ENCODE measurements at places on chromosomes 4 and X. TPM values are rescaled to one million over a fixed set of nuclear protein-coding genes. Genes with fewer than 3 reads are reported as not detected.
A peak's percentile ranks its signal among the peaks of the same experiment; 100 is the strongest.

GRCh38 chrX:132004728-132005127 is 18.4 kb upstream of the STK26 start:
- no peak for DNase-seq

DNA sequence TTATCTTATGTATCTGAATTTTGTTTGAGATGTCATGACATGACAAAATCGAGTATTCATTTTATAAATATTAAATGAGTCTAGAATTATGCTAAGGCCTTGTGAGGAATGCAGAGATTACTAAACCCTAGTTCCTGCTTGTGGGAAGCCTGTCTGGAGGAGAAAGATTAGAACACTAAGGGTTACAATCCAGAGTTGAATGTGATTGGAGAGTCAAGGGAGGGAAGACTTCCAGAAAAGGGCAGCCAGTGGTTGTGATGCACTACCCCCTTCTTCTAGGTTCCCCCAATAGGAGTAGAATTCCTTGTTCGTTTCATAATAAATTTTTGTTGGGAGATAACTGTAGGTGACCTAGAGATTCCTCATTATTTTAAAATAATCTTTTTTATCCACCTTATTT is 141.1 kb downstream of the AFF1 start:
- DNase-seq, result no peak

- peak; percentile 65 for DNase-seq
Measured at GRCh38 chr4:81724925-81725329, 253.2 kb upstream of the RASGEF1B start.

DNA sequence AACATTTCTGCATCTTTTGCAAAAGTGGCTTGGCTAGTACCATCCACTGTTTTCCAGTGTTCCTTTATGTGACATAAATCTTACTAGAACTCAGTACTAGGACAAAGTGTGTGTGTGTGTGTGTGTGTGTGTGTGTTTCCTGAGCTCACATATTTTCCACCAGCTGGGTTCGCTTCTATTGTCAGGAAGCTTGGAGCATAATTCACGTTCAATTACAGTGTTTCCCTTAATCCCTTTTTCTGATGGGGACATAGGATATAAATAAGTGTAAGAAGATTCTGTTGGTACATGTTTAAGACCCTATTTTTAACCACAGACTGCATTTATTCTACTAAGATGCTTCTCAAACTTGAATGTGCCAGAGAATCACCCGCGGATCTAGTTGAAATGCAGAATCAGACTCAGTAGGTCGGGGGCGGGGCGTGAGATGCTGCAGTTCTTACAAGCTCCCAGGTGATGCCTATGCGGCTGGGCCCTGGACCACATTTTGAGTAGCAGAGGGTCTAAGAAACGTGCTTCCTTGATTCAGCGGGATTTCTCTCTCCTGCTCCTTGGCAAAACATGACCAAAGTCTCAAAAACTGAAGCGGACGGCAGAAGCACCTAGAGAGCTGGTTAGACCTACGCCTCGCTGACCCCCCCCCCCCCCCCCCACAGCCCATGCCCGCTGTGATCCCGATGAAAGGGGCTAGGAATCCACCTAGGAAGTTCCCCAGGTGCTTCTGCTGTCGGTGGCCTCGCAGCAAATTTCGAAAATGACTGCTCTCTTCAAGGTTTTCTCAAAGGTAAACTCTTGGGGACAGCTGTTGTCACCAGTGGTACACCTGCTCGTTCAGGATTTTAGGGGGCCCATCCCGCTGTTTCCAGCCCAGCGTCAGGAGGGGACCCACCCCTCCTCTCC is 797 bp downstream of the CD99L2 start:
- DNase-seq, result peak; percentile 55

DNA sequence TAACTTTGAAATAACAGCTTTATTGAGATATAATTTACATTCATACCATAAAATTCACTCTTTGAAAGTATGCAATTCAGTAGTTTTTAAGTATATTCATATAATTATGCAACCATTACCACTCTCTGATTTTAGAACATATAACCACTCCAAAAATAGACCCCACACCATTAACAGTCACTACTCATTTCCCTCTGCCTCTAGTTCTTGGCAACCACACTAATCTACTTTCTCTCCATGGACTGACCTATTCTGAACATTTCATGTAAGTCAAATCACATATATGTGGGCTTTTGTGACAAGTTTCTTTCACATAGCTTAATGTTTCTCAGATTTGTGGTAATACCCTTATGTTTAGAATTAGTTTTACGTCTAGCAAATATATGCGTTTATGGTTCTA is 19.5 kb upstream of the GLRA3 start:
- no peak for DNase-seq

DNA sequence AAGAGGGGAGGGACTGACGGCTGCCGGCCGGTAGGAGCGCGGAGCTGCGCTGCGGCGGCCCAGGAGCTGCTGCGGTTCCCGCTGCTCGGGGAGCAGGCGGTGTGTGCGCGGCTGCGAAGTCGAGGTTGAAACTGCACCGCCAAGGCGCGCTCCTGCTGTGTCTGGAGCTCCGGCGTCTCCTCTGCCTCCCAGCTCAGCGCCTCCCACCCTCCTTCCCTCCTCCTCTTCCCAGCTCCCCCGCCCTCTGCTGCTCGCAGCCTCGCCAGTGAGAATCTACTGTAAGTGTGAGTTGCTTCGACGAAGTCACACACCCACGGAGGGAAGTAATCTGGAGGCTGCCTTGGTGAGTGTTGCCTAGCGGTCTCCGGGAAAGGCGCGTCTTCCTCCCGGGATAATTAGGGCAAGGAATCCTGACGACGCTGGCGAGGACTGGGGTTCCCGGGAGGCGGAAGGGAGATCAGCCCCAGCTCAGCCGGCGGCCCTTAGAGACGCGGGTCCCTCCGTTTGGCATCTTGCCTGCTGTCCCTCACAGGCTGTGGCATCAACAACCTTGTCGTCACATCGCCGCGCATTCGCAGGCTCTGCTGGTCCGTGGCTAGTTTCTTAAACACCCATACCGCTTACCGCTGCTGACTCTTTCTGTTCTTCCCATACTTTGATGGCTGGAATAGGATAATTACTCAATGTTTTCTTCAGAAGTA is at the start of gene EPHA5:
TSS of gene EPHA5 (minus strand) at position 159 of the 701 bp plus-strand sequence. CDS start 747 bp downstream, outside the sequence.
- peak; percentile 79 for DNase-seq

CLIC2 gene
- 10.7 TPM for total RNA-seq

TGIF2LX gene
- total RNA-seq, result not detected

RIPPLY1 gene
- not detected for total RNA-seq

Measured in Right ventricle myocardium superior (tissue), 1 donor.